HEK293T (cell line): ENCODE measurements at places on chromosomes 4 and X.

DNA sequence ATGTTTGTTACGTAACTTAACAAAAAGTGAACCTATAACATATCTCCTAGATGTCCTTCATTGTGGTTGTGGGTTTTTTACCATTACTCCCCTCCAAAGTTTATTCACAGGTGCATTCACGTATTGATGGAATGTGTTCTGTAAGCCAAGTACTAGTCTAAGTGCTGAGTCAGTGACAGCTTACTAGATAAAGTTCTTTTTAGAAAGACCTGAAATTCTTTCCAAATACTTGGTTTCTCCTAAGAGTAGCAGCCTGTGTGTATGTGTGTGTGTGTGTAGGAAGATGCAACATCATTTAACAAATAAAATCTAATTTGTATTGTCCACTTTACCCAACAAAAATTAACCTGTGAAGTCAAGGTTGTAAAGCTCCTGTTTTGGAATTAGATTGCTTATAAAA is 22.1 kb downstream of the NAP1L5 start:
- no peak for DNase-seq

GRCh38 chr4:73193155-73193554 is 65.4 kb downstream of the ANKRD17 start:
- no peak for DNase-seq

GRCh38 chrX:150602296-150602695 is 33.9 kb downstream of the MTM1 start:
- DNase-seq, result no peak

- no peak for DNase-seq
Observed at GRCh38 chrX:67536564-67536963, 7.3 kb upstream of the AR start.

DNA sequence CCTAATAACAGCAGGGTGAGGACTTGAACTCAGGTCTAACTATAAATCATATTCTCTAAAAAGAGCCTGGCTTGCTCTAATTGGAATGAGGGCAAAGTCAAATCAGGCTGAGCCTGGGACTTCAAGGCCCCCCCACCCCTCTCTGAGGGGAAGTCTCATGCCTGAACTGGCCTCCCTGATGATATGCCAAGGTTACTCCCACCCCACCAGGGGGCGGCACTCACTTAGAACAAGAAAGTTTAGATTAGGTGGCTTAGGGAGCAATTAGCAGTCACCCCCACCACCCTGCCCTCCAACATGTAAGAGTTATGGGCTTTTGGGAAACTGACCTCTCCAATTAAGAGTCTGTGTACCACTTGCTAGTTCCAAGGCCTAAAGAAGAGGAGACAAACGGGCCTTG is 2.7 kb downstream of the FOXO4 start:
- peak; percentile 55 for DNase-seq

GRCh38 chr4:128600996-128601871 is 208.3 kb upstream of the JADE1 start:
- DNase-seq, result peak; percentile 12

DNA sequence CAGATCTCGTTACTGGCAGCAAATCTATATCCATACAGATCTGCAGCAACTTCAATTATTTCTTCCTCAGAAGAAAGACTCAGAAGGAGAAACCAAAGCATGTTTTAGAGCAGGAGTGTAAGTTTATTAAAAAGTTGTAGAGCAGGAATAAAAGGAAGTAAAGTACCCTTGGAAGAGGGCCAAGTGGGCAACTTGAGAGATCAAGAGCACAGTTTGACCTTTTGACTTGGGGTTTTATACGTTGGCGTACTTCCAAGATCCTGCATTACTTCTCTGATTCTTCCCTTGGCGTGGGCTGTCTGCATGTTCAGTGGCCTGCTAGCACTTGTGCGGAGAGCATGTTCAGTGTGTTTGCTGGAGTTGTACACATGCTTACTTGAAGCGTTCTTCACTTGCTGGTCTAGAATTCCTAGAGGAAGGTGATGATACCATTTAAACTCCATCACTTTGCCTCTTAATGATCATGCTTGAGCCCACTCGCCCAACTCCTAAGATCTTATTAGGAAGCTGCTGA is 1114.7 kb upstream of the PABPC4L start:
- DNase-seq, result no peak

DNA sequence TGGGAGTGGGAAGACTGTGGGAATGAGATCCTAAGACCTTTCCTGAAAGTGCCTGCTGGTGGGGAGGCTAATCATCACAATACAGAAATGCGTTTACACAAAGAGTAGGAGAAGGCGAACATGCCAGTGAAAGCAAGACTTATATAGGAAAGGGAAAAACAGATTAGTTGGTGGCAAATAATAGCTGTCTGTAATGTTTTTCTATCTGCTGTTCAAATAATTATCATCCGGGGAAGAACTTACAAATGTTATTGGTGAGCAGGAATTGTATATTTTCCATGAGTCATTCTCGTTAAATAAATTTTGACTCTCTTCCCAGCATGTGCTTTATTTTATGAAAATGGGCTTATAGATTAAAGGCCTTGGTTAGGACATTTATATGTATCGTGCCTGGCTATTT is 196.5 kb downstream of the ARHGAP10 start:
- DNase-seq, result no peak

DNA sequence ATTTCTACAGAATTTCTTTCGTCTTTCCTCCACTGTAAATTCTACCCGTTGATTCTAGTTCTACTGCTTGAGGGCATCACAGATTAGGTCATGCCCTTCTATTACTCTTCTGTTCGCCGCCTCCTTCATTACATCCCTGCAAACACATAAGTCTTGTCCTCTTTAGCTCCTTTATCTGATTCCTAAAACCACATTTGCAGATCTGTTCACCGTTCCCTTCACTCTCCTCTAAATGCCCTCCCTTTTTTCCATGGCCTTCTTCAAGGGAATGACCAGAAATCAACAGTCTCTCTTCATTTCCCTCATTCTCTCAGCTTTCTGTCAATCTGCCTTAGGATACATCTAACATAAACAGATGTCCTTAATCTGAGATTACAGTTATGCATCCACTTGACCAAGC is 43.1 kb downstream of the BTC start:
- DNase-seq, result no peak

DNA sequence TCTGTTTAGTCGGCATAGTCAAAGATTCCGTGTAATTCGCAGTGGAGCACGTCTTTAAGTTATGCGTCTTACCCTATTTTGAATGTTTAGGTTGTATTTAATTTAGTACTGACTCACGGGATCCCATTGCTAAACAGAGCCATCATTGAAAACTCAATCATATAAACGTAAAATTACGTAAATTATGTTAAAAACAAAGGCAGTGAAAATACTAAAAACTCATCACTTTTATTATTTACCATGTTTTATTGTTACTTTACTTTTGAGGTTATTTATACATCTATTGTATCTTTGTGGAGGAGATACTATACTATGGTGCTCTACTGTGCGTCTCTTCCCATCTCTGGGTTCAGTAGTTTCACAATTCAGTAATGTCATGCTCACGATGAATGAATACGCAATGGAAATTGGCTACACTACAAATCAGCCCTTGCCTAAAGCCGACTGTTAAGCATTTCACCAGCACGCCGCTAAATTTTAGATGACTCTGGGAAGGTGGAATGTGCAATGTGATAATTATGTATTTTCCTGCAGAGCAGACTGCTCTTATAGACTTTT is 944 bp downstream of the FUNDC2 start:
- peak; percentile 15 for DNase-seq

GRCh38 chrX:79084923-79085322 is 59.6 kb upstream of the GPR174 start:
- no peak for DNase-seq

DNA sequence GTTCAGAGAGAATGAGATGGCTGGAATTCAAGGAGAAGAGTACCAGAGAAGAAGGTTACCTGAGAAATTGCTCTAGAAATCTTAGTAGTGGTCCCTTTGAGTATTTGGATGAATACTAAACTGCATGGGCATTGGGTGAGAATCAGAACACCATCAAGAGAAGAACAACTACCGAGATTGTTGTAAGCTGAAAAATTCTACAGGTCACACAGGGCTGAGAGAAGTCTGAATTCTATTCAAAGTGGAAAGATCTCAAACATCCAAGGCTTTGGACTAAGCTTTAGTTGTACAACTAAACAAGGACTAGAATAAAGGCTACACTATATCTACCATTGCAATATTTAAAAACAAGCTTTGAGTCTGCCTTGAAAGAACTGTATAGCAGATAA is 40.8 kb downstream of the LRBA start:
- no peak for DNase-seq

DNA sequence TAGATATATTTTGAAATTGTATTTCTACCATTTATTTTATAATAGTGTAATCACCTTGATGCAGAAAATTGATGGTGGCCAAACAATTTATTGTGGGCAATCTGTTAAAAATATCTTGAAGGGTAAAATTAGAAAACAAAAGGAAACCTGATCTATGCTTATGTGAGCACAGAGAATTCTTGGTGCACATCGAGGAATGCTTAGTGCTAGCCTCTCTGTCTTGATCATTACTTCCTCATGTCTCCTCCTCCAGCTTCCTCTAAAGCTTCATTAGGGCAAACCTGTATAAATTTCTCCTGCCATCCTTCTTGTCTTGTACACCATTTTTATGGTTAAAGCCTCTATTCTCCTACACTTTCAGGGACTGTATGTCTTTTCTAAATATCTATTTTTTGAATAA is 725.8 kb downstream of the RAPGEF2 start:
- DNase-seq, result no peak

DNA sequence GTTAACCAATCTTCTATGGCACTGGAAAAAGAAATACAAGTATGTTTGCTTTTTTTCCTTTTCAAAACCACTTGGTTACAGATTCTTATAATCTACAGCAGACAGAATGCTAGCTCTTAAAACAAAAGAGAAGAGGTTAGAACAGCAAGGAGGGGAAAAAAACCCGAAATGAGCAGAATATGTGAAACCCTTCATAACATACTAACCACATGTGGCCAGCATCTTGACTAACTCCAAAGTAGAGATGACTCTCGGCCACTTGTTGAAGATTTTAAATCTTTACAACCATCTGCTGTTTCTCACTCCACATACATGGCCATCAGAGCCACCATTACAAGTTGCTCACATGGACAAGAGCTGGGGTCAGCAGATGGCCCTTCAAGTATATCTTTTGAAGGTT is 100.3 kb downstream of the PAPSS1 start:
- DNase-seq, result no peak

DNA sequence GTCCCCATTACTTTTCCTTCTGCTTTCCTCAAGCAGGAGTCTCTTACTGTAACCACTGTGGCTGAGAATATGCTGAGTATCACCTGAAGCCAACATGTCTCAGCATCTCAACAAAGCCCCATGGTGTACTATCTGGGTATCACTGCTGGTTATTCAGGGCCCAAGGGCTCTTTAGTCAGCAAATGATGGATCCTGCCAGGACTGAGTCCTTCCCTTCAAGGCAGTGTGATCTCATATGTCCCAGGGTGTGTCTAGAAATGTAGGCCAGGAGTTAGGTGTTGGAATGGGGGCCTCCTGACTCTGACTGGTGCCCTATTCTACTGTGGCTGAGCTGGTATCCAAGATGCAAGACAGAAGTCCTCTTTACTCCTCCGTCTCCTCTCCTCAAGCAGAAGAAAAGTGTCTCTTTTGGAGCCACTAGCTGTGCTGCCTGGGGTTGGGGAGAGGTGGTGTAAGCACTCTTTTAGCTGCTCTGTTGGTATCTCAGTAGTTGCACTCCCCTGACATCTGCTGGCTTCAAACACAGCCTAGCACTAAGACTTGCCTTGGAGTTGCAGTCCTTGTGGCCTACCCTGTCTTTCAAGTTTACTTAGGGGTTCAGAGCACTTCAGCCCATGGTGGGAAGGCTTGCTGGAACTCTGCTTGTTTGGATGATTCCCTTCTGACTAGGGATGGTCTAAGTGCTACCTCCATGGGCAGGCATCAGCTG is 28.6 kb downstream of the OCIAD2 start:
- DNase-seq, result no peak

GRCh38 chr4:6891436-6892170 is 18.0 kb upstream of the TBC1D14 start:
- no peak for DNase-seq

DNA sequence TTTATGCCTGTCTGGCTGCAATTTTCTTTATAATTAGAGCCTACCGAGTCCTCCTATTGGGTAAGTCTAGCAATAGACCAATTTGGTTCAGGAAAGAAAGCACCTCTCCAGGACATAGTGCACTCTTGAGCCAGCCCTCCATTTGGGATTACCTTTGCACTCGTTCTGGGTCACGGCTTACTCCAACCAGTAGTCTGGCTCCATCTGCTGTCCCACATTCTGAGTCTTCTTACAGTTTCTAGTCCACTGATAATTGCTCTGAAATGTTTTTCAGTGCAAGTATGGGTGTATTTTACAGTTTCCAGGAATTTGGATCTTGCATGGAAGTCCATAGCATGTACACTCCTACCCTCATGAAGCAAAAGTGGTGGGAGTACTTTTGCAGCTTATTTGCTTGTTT is 34.8 kb upstream of the USP51 start:
- DNase-seq, result no peak

- DNase-seq, result no peak
Observed at GRCh38 chrX:506341-506740, 119.6 kb upstream of the PPP2R3B start.

GRCh38 chr4:39821951-39822350 is 124.0 kb downstream of the UBE2K start:
- DNase-seq, result no peak

- no peak for DNase-seq
Observed at GRCh38 chrX:133661962-133662839, 246.9 kb upstream of the GPC4 start.

DNA sequence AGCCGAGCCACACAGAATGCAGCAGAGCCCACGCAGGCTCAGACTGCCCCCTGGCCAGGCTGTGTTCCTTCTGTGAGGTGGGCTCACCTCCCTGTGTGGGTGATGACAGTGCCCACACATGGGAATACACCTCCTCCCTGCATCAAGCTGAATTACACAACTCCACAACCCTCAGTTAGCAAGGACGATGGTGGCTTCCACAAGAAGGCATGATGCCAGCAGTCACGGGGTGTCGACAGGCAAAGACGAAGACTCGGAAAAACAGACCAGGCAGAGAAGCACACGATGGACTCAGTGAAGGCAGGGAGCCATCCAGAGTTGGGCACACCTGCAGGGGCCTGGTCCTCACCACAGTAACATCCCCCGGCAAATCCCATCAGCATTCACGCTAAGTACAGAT is 12.1 kb downstream of the LETM1 start:
- DNase-seq, result no peak

- DNase-seq, result peak; percentile 10
Observed at GRCh38 chr4:157043131-157043530, 32.8 kb upstream of the GLRB start.
